ENCODE measurements at places on chromosomes 1 and 21.
A peak's percentile ranks its signal among the peaks of the same experiment; 100 is the strongest.

DNA sequence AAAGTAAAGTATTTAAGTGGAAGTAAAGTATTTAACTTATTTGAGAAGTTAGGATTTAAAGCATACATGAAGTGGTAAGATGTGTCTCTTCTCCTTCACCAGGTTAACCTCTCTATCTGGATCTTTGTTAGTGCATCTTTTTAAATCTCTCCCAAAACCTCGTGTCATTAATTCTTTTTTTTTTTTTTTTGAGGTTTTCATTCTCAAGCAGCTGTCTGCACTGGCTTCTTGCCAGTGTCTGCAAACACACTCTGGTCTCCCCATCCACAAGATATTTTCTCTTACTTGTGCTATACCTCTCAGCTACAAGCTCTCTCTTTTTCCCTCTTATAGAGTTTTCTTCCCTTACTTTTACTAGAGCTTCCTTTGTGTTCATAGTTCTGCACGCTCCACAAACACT is 49.0 kb downstream of the CLDN17 start:
- DNase-seq = no peak

DNA sequence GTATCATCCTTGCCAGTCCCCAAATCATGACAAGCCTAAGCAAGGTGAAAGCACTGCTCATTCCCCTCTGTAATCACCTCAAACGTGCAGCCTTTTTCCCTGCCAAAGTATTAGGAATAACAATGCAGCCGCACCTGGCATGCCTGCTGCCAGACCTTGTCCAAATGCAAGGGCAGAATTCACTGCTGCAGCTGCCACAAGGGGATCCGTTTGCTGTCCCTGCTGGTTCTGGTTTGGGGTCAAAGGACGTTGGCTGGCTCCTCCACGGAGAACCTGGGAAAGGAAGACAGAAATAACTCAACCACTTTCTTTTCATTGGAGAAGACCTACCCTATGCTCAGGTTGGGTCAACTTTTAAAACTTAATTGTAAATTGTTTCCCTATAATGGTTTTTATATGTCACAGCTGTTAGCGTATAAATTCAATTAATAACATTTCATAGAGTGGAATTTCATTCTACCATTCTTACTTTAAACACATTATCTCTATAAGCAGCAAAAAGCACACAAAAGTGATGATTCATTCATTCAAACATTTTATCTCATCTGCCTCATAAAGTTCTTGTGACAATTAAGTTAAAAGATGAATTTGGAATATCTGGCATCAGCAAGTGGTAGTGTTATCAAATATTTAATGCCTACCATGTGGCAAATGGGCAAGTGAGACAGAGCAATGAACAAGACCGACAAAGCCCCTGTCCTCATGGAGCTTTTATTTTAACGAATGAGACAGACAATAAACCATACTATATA is 59.8 kb upstream of the SDC3 start:
- DNase-seq = no peak

GRCh38 chr1:197092491-197093023 is 25.5 kb upstream of the F13B start:
- no peak for DNase-seq

DNA sequence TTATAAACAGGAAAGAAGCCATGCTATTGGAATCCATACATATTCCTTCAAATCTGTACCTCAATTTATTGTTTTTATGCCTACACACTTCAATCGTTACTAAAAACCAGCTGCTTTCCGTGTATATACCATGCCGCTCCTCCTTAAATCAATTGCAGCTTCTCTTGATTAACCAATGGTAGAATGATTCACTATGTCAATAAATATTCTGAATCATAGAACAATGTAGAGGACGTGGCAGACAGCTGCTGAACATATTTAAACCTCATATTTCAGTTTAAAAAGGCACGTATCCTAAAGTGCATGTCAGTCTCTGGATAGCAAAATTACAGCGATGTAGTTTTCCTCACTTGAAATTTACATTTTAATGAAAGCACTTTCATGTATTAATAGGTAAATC is 100.4 kb downstream of the MRPL39 start:
- no peak for DNase-seq

DNA sequence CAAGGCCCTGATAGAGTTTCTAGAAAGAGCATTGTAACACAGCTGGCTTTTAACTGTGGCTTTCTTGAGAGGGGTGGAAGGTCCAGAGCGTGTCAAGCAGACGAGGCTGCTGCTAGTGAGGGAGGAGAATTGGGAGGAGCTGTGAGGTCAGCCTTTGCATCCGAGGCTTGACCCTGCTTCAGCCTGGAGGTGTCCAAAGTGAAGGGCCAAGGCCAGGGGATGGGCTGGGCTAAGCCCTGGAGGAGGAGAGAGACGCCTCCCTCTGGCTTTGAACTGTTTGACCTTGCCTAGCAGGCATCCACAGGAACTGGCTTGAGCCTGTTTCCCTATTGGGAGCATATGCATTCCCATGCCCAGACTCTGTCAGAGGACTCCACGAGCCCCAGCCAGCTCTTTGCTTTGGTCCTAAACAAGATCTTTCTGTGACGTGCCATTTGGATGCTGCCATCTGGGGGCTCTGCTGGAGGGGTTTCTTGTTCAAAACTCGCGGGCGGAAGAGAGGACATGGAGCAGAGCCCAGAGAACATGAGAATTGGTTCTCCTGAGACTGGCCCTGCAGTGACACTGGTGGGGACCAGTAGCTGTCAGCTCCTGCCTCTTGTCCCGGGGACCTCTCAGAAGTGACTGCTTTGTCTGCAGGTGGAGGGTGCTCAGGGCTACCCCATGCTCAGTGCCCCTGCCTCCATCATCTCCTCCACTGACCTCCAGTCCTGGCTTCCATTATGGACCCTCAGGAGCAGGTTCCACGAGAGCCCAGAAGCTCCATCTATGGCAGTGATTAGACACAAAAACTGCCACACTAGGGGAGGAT is 5.5 kb downstream of the ACTRT2 start:
- DNase-seq = no peak

DNA sequence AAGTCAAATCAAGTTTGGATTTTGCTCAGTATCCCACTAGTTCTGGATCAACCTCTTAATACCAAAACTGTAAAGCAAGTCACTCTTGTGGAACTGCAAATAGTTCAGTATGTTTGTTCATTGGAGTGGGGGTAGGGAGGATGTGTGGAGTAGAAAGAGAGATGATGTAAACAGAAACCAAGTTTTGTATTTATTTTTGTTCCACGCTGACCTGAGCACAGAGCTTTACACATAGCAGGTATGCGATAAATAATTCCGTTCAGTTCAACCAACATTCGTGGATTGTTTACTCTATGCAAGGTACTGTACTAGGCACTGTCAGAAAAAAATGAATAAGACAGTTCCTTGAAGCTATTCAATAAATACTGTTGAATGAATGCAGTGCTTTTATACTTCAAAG is 4.5 kb upstream of the ZNF644 start:
- DNase-seq = no peak

DNA sequence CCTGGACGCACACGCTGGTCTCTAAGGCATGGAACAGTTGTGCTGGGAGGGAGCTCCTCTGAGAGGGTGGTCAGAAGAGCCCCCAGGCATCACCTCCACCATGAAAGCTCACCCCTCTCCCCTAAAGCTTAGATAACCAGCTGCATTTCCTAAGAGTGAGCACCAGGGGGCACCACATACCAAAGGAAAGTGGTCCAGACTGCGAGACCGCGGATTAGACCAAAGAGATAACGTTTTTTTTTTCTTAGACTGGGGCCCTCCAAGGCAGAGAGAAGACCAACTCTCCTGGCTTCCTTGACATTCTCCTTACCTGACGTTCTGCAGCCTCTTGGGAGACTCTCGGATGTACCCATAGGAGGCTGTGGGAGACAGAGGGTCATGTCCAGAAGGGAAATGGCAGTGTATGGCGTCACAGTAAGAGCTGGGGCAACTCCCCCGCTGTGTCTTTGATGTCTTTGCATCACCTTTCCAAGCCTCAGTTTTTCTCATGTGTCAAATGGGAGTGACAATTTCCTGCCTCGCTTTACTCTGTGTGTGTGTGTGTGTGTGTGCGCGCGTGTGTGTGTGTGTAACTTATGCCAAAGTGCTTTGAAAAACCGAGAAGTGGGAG is 12.3 kb upstream of the IFNLR1 start:
- DNase-seq = peak; percentile 68

DNA sequence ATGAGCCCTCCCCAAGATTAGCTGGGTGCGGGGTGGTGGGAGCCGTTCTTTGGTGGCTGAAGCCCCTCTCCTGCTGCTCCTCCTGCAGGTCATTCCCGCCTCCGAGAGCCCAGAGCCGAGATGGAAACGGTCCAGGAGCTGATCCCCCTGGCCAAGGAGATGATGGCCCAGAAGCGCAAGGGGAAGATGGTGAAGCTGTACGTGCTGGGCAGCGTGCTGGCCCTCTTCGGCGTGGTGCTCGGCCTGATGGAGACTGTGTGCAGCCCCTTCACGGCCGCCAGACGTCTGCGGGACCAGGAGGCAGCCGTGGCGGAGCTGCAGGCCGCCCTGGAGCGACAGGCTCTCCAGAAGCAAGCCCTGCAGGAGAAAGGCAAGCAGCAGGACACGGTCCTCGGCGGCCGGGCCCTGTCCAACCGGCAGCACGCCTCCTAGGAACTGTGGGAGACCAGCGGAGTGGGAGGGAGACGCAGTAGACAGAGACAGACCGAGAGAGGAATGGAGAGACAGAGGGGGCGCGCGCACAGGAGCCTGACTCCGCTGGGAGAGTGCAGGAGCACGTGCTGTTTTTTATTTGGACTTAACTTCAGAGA is 448 bp downstream of the G0S2 start:
- DNase-seq = no peak

DNA sequence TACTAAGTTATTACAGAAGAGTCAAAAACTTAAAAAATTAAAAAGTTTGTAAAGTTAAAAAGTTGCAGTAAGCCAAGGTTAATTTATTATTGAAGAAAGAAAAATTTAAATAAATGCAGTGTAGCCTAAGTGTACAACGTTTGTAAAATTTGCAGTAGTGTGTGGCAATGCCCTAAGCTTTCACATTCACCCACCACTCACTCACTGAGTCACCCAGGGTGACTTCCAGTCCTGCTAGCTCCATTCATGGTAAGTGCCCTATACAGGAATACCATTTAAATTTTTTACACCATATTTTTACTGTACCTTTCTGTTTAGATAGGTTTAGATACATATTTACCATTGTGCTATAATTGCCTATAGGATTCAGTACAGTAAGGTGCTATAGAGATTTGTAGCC is 88.6 kb downstream of the CTH start:
- DNase-seq = no peak

- no peak for DNase-seq
Measured at GRCh38 chr21:43973634-43973955, 38.5 kb upstream of the TRAPPC10 start.

DNA sequence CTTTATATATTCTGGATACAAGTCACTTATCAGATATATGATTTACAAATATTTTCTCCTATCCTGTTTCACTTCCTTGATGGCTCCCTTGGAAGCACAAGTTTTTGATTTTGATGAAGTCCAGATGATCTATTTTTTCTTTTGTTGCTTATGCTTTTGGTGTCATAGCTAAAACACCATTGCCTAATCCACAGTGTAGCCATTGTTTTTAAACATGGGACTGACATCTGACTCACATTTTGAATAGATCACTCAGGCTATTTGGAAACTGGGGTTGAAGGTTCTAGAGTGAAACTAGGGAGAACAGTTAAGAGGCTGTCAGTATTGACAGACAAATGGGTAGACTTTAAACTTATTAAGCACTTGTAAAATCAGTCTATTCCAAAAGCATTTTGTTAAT is 16.6 kb downstream of the AK4 start:
- no peak for DNase-seq

DNA sequence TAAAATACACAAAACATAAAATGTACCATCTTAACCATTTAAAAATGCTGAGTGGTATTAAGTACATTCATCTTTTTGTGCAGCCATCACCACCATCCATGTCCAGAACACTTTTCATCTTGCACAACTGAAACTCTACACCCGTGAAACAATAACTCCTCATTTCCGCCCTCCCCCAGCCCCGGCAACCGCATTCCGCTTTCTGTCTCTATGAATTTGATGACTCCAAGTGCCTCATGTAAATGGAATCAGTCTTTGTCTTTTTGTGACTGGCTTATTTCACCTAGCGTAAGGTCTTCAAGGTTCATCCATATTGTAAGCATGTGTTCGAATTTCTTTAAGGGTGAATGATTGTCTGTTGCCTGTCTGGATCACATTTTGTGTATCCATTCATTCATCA is 37.2 kb downstream of the SCCPDH start:
- no peak for DNase-seq

DNA sequence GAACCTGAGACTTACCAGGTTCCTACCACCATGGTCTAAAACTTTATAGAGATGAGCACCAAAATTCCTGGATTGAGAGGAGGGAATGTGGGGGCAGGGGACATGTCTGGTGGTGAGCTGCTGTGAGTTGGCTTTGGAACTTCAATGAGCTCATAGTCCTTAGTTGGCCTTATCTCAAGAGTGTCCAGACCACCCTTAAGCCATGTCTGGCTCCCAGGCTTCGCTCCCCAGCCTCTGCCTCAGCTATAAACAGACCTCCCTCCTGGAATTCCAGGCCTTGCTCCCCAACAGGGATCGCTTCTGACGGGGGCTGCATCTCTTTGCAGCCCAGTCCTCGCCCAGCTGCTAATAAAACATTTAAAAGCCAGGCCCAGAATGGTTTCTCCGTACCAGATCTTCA is 19.5 kb downstream of the ATF3 start:
- no peak for DNase-seq

Measured in activated T-cell treated with anti-CD3 and anti-CD28 coated beads for 24 hours (primary cell).